ENCODE measurements at places on chromosomes 7 and 10. TPM values are rescaled to one million over a fixed set of nuclear protein-coding genes. Genes with fewer than 3 reads are reported as not detected.

The MMRN2 gene
- total RNA-seq: not detected

The OLAH gene
- 0.26 TPM for total RNA-seq

GRCh38 chr7:26022982-26023381 is 129.0 kb upstream of the NFE2L3 start:
- no peak for DNase-seq
- H3K27me3 ChIP-seq: peaks cover 1% of the 10 kb centered on the region
- no peaks in the 10 kb centered on the region for H3K4me1 ChIP-seq
- H3K27ac ChIP-seq: no peak overlapping the region

- H3K27ac ChIP-seq: no peak overlapping the region
- peaks cover 17% of the 10 kb centered on the region for H3K27me3 ChIP-seq
- no peaks in the 10 kb centered on the region for H3K4me1 ChIP-seq
- no peak for DNase-seq
- no peaks in the 10 kb centered on the region for H3K36me3 ChIP-seq
- no peak overlapping the region for H3K4me3 ChIP-seq
Observed at GRCh38 chr7:24368161-24368560, 84.2 kb downstream of the NPY start.

- peaks cover 5% of the 10 kb centered on the region for H3K36me3 ChIP-seq
- peaks cover 23% of the 10 kb centered on the region for H3K4me1 ChIP-seq
- DNase-seq: no peak
- no peaks in the 10 kb centered on the region for H3K27me3 ChIP-seq
- no peak overlapping the region for H3K27ac ChIP-seq
Observed at GRCh38 chr10:93417266-93417665, 64.9 kb downstream of the MYOF start.

DNA sequence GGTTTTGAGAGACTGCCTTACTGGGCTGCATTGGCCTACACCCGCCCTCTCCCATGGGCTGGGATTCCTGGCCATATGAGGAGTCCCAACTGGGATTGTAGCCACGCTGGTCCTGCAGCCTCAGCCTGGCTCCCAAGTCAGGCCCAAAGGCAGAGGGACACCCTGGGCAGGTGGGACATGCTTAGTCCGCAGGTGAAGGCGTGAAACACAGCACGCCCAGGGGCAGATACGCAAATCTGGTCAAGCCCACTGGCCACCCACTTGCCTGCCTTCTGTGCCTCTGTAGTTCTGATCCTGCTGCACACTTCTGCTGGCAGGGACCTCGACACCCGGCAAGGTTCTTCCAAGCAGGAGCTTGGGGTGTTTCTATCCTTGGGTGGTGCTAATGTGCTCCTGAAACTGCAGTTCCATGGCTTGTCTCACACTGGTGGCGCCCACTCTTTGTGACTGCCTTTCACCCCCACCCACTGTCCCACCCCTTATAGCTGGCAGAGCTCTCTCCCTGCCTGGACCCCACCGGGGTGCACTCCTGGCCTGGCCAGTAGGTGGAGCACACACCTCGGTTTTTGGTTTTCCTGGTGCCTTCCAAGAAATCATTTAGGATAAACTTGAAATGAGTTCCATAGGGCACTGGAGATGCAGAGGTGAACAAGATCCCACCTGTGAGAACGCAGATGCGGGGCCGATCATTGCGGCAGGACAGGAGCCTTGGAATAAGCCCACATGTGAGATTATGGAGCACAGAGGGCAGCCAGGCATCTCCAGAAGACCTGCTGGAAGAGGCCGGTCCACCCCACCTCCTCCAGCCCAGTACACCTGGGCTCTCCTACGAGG is 47.9 kb downstream of the MKI67 start:
- no peak overlapping the region for H3K4me3 ChIP-seq
- no peaks in the 10 kb centered on the region for H3K27me3 ChIP-seq
- DNase-seq: peak; percentile 86
- peaks cover 51% of the 10 kb centered on the region for H3K36me3 ChIP-seq
- H3K27ac ChIP-seq: no peak overlapping the region
- H3K4me1 ChIP-seq: peaks cover 7% of the 10 kb centered on the region

DNA sequence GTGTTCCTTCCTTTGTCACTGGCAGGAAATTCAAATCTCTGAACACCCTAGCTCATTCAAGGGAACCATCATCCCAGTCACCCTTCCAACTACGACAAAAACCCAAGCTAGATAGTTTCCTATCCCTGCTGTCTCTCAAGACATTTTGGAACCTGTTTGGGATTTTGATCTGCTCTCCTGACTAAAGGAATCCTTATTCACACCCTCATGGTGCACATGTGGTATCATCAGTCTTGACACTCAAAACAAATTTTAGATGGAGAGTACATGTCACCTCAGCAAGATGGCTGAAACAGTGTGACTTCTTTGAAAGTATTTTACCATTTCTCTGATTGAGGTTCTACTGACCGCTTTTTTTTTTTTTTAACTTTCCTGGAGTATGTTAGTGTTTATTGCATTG is 234.3 kb upstream of the TMEM229A start:
- no peak overlapping the region for H3K27ac ChIP-seq
- H3K4me3 ChIP-seq: no peak overlapping the region
- no peaks in the 10 kb centered on the region for H3K4me1 ChIP-seq

GRCh38 chr7:81079746-81080145 is 160.9 kb upstream of the SEMA3C start:
- no peaks in the 10 kb centered on the region for H3K36me3 ChIP-seq
- DNase-seq: no peak
- no peak overlapping the region for H3K27ac ChIP-seq
- no peaks in the 10 kb centered on the region for H3K4me1 ChIP-seq
- no peaks in the 10 kb centered on the region for H3K27me3 ChIP-seq

GRCh38 chr10:9547936-9548904 is 1469.5 kb upstream of the CELF2 start:
- H3K27me3 ChIP-seq: no peaks in the 10 kb centered on the region
- no peak for DNase-seq
- no peak overlapping the region for H3K4me3 ChIP-seq
- H3K36me3 ChIP-seq: no peaks in the 10 kb centered on the region
- H3K27ac ChIP-seq: no peak overlapping the region
- H3K4me1 ChIP-seq: no peaks in the 10 kb centered on the region

- H3K4me1 ChIP-seq: no peaks in the 10 kb centered on the region
- H3K27ac ChIP-seq: no peak overlapping the region
- no peaks in the 10 kb centered on the region for H3K27me3 ChIP-seq
- DNase-seq: no peak
- no peak overlapping the region for H3K4me3 ChIP-seq
Observed at GRCh38 chr7:20665096-20665495, 49.6 kb downstream of the ABCB5 start.
